Fibroblast of skin of left biceps (primary cell): ENCODE measurements at places on chromosomes 6 and 20.
A peak's percentile ranks its signal among the peaks of the same experiment; 100 is the strongest.

- no peak for DNase-seq
Observed at GRCh38 chr6:89372506-89372901, 20.0 kb upstream of the UBE2J1 start.

DNA sequence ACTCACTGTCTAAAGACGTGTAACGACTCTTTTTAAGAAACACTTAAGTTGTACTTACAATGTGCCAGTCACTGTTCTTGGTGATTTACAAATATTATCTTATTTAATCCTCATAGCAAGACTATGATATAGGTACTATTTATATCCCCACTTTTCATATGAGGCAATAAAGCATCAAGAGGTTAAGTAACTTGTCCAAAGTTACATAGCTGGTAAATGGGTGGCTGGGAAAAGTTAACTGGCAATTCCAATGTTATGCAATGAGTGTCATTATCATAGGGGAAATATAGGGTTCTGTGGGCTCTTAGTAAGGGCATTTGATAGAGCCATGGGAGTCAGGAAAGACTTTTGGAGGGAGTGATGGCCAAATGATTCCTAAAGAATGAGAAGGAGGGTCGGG, 21.4 kb upstream of the RIPOR2 start:
- DNase-seq, result no peak

GRCh38 chr20:43383026-43383795, 74.5 kb upstream of the SRSF6 start:
- no peak for DNase-seq

- DNase-seq, result no peak
Observed at GRCh38 chr6:41209547-41210320, 8.8 kb upstream of the TREML2 start.

DNA sequence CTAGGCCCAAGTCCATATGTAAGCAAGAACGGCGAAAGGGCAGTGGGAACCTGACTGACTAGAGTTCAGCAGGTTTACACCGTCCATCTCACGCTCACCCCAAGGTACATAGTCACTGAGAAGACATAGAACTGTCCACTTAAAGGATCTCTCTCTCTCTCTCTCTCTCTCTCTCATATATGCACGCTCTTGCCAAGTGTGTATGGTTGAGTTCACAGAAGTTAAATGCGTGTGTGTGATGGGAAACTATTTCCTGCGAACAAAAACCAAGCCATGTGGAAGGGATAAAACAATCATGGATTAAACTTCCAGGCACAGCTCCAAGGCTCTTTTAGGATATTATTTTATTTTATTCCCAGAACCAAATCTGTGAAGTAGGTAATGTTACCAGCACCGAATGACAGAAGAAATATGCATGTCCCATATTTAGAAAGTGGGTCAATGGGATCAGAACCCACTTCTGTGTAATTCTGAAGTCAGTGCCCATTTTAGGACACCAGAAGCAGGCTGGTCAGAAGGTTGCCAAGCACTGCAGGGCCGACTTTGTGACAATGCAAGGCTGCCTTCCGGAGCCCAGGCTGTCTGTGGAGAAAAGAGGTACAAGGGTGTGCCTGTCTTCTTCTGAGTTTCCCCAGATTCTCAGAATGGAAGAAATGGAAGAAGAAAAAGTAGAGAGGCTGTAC, 49.2 kb upstream of the MAP7 start:
- DNase-seq, result peak; percentile 72

DNA sequence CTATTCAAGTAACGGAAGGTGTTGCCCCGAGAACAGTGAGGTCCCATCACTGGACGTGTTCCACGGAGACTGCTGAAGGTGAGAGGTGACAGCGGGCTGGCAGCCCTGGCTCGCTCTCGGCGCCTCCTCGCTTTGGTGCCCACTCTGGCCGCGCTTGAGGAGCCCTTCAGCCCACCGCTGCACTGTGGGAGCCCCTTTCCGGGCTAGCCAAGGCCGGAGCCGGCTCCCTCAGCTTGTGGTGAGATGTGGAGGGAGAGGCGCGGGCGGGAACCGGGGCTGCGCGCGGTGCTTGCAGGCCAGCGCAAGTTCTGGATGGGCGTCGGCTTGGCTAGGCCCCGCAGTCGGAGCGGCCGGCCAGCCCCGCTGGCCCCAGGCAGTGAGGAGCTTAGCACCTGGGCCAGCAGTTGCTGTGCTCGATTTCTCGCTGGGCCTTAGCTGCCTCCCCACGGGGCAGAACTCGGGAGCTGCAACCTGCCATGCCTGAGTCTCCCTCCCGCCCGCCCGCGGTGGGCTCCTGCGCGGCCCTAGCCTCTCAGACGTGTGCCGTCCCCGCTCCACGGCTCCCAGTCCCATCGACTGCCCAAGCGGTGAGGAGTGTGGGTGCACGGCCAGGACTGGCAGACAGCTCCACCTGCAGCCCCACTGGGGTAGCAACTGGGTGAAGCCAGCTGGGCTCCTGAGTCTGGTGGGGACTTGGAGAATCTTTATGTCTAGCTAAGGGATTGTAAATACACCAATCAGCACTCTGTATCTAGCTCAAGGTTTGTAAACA, 77.6 kb downstream of the RNF182 start:
- DNase-seq, result no peak

- DNase-seq, result no peak
Observed at GRCh38 chr20:43829951-43830690, 84.5 kb upstream of the TOX2 start.

- no peak for DNase-seq
Observed at GRCh38 chr20:49786668-49787370, 25.8 kb upstream of the SLC9A8 start.

GRCh38 chr6:32084780-32085179, 24.4 kb downstream of the TNXB start:
- no peak for DNase-seq

GRCh38 chr6:70371454-70372105, 41.7 kb upstream of the FAM135A start:
- DNase-seq, result peak; percentile 65

DNA sequence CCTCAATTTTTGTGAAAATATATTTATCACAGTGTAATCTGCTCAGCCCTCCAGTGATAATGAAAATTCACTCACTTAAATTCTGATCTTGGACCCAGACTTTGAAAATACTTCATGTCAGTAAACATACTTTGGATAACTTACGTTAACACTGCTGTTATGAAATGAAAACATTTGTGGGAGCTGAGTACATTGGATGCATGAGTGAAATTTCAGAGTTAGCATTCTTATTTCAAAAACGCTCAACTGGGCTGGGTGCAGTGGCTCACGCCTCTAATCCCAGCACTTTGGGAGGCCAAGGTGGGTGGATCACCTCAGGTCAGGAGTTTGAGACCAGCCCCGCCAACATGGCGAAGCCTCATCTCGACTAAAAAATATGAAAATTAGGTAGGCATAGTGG, 196.4 kb downstream of the UTRN start:
- DNase-seq, result no peak

DNA sequence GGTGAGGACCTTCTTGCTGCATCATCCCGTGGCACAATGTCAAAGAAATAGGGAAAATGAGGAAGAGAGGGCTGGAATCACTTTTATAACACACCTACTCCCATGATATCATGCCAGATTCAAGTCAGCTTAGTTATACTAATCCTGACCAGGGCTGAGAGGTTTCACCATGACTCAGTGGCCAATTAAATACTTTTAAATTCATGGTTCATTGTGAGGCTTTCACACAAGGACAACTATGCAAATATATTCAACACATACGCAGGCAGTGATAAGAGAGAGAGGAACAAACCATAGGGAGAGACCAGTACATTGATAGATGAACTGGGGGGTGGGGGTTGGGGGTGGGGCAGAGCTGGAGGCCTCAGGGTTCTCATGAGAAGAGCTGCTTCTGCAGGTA, 313.1 kb downstream of the LRFN2 start:
- DNase-seq, result no peak

GRCh38 chr6:116405652-116406356, 35.1 kb downstream of the DSE start:
- no peak for DNase-seq

- DNase-seq, result no peak
Observed at GRCh38 chr20:57192311-57192710, 74.1 kb downstream of the BMP7 start.

DNA sequence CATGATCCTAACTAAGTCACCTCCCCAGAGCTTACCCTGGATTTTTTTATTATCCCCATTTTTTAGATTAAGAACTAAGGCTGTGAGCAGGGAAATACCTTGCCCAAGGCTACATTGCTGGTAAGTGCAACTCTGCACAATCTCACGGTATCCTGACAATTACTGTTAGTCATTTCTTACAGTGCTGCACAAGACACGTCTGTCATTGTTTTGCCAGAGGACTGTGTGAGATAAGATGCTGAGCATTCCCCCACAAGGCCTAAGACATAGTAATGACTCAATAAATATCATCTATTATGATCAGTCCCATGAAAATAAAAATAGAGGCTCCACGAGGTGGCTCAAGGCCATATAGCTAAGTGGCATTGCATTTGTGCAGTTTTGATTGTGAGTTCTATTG, 21.0 kb downstream of the PFDN4 start:
- DNase-seq, result no peak

GRCh38 chr6:7673063-7673536, 52.8 kb upstream of the BMP6 start:
- DNase-seq, result no peak

GRCh38 chr6:87277123-87277522, 45.3 kb upstream of the SMIM8 start:
- DNase-seq, result no peak

DNA sequence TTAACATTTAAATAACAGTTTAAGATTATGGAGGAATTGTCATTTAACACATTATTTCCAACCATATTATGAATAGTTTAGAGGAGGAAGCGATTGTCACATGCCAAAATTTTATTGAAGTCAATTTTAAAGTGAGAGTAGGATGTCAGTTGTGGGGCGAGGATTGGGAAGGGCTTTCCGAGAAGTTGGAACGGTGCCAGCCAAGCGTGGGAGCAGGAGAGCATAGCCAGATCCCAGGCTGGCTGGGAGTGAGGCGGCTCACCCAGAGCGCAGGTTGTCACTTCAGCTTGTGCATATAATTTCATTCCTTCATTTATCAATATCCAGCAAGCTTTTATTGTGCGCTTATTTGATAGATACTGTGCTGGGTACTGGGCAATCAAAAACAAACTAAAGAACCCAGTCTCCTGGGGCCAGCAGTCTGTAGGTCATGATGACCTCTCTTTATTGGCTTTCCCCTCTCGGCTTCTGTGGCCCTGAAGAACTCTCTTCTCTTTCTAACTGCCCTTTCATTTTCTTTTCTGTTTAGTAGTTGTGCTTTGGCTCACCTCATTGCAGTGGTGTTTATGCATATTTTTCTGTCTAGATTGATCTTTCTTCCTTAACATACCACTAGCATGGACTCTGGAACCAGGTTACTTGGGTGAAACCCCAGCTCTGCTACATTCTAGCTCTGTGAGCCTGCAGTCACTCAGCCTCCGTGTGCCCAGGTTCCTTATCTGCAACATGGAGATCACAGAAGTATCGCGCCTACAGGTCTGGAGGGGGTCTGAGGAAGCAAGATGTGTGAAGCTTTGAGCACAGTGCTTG, 6.4 kb downstream of the CEP43 start:
- DNase-seq, result no peak

DNA sequence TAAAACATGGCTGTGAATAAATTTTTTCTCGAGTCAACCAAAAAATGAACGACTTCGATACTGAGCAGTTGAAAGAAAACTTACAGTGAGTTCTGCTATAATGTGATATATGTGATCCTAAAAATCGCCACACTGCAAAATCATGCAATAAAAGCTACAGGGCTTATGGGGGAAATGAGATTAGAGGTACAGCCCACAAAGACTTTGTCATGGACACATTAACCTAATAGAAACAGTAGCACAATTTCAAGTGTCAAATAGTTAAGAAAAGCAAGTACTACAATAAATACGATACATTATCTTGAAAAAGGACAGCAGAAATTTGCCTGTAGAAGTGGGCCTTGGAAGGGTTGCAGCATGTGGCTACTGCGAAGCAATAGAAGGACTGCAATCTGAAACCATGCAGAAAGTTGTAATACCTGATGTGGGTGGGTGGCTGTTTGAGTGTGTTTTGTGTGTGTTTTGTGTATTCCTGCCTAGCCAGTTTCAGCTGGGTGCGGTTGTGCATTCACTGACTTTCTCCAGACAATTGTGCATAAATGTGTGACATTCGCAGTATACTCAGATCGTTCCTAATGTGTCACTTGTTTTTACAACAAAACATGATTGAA, 79.1 kb downstream of the RPP40 start:
- DNase-seq, result no peak

GRCh38 chr6:119598883-119599282, 249.3 kb upstream of the MAN1A1 start:
- no peak for DNase-seq

GRCh38 chr6:39681674-39682121, 43.5 kb downstream of the KIF6 start:
- DNase-seq, result peak; percentile 30
